Thymus (tissue), 14 donors: ENCODE measurements at places on chromosomes 13 and 19.

DNA sequence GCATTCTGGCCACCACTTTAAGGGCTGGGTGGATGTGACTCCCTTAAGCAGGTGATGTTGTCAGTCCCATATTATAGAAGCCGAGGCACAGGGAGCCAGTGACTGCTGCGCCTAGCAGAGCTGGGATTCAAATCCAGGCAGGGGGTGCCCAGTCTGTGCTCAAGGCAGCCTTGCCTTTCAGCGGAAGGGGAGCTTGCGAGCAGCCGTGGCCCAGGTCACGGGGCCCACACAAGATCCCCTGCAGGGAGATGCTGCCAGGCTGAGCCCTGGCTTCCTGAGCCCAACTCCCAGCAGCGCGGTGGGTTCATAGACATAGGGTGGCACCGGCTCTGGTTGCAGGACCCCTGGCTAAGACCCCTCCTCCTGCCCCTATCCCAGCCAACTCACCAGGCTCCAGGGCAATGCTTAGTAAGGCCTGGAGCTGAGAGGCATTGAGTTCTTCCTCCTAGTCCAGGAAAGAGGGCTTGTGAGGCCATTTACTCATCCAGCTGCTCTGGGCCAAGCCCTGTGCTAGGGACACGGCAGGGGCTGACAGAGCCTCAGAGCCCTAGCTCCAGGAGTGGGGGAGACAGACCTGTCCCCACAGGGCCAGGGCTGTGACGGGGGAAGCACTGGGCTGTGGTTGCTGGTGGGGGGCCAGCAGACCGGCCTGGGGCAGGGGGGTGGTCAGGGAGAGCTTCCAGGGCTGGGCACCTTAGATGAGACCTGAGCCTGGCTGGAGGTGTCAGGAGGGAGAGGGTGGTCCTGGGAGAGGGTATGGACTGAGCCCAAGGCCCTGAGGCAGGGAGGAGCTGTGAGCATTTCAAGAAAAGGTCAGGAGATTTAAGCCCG is 9.6 kb downstream of the CAPN12 start:
- no peak for DNase-seq

- DNase-seq: no peak
These were observed 415.8 kb upstream of the KLF12 start for GRCh38 chr13:74550039-74550438.

- no peak for DNase-seq
These were observed at the start of gene PEAK3 for GRCh38 chr19:2282062-2282861. PEAK3 (minus strand) TSS chr19:2282175; CDS start chr19:2280931, 1,244 bp downstream.

DNA sequence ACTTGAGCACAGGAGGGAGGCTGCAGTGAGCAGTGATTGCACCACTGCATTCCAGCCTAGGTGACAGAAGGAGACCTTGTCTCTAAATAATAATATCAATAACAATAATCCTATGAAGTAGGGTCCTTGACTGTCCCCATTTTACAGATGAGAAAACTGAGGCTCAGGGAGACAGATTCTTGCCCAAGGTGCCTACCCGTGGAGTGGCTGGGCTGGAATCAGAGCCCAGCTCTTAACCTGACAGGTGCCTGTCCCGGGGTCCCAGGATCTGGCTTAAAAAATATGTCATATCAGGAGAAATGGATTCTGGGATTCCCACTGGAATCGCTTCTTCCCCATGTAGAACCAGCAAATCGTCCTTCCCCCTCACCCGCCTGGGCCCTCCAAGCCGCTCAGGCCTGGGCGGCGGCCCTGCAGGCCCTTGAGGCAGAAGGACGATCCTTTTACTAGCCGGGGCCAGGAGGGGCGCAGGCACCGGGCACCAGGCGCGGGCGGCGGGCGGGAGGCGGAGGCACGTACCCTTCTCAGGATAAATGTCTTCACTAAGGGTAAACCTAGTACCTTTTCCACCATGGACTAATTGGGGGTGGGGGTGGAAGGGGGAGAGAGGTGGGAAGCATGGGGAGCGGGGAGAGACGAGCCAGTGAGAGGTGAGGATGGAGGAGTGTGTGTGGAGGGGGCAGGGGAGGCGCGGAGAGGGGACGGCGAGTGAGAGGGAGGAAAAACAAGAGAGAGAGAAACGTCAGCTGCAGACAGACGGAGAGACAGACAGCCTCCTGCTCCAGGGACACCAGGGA is 60.6 kb downstream of the COLGALT1 start:
- no peak for DNase-seq

DNA sequence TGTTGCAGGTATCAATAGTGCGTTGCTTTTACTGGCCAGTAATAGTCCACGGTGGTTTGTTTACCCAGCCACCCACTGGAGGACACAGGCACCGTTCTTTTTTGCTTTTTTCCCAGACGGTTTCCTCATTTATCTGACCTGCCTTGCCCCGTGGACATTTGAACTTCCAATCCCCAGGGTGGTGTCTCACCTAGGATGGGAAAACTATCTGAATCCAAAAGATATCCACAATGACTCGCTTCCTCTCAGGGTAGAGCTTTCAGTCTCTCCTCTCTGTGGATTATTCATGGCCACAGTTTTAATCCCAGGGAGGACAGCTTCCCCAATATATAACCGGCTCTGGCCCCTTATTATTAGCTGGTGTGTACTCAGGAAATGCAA is 170.8 kb downstream of the FOXO1 start:
- DNase-seq: no peak

DNA sequence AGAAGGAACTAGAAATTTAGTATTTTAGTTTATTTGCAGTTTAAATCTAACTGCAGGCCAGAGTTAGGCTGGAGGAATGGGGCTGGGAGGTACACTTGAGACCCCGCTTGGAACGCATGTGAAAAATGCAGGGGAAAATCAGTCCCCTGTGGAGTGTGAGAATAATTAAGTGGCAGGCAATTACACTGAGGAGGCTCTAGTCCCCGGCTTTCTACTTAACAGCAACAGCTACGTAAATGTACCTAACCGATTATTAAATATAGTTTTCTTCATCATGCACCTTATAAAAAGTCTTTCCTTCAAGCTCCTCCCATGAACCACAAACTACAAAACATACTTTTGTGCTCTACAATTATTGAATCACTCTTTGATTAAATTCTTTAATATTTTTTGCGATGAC is 804 bp downstream of the ZNF708 start:
- DNase-seq: no peak
